A549 treated with DMSO at 1 μM for 4 hours (cell line): ENCODE measurements at places on chromosomes 6 and 20. TPM values are rescaled to one million over a fixed set of nuclear protein-coding genes. Genes with fewer than 3 reads are reported as not detected.

Gene KCNQ5
- 1.4 to 2.7 TPM (median 2.0 TPM) in 5 replicates for total RNA-seq

Gene TLDC2
- total RNA-seq: not detected in 5 replicates

Gene MMUT
- total RNA-seq: 4.9 to 7.9 TPM (median 5.9 TPM) in 5 replicates

Gene OR2B3
- total RNA-seq: not detected in 5 replicates

Gene SLC25A27
- total RNA-seq: 0.36 to 1.0 TPM (median 0.87 TPM) in 5 replicates
